ENCODE measurements at places on chromosomes 4 and X.

- no peak for DNase-seq
Observed at GRCh38 chr4:153611679-153612078, 72.4 kb upstream of the TLR2 start.

DNA sequence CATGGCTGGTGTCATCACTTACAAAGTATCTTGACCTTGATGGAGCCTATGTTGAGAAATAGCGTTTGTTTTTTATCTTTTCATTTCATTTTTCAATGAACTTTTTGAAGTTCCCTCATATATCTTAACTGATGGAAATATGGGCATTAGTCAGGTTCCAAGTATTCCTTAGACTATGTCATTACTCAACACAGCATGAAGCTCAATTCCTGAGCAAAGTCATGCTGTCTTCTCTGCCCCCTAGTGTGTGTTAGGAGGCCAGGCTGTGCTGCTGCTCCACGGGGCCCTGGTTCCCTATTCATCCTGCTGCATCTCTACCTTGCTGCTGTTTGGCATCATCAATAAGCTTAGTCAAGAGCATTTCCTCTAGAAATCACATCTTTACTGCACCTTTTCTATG lies 40.9 kb downstream of the GPR143 start:
- DNase-seq: no peak

- no peak for DNase-seq
Observed at GRCh38 chr4:3489451-3489962, 26.4 kb downstream of the DOK7 start.

- DNase-seq: no peak
Observed at GRCh38 chrX:24229400-24229879, 79.9 kb downstream of the ZFX start.

- DNase-seq: no peak
Observed at GRCh38 chr4:183369073-183369472, 46.8 kb upstream of the CLDN24 start.

DNA sequence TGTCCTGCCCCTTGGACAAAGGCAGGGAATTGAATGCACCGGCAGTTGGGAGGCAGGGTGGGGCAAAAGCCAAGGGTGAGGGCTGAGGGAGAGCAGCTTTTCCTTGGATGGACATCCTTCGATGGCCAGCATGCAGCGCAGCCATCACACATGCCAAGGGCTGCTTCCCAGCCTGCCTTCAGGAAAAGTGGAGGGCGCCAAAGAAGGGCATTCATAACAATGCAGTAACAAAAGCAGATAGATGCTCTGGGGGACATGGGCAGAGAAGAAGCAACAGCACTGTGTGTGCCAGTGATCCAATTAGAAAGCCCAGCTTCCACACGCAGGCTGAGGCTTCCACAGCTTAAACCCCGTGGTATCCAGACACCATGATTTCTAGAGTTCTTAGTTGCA lies 71.5 kb downstream of the TSPAN5 start:
- no peak for DNase-seq

DNA sequence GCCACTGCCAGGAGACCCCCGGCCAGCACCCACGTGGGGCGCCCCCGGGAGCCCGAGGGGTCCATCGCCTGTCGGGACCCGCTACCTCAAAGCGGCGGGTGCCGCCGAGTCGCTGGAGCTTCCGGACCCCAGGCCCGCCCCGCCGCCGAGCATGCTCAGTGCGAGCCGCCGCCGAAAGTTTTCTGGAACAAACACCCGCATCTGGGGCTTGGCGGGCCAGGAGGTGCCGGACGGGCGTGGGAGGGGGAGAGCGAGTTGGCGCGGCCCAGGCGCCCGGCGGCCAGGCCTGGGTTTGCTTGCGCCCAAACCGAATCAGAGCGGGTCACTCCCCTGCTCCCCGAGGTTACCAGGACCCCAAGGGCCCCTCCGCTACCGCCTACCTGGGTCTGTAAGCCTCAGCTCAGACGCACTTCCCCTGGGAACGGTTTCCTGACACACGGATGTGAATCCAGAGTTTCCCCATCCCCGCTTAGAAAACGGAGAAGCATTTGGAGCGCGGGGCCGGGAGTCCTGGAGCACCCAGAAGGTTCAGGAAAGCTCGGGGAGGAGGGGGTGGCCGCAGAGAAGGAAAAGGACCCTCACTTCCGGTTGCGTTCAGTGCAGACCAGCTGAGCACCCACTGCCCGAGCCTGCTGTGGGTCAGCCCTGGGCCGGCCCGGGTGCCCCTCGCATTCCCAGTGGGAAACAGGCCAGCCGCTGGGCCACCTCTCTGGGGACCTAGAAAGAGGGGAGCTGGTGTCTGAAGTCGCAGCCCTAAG lies at the start of gene EVC2:
Gene EVC2, minus strand, starts transcription at position 111 of the 758 bp plus-strand sequence. Its CDS starts 46 bp downstream, at position 65.
- no peak for DNase-seq

GRCh38 chrX:56994375-56995270 lies 718 bp downstream of the SPIN3 start:
- DNase-seq: no peak

DNA sequence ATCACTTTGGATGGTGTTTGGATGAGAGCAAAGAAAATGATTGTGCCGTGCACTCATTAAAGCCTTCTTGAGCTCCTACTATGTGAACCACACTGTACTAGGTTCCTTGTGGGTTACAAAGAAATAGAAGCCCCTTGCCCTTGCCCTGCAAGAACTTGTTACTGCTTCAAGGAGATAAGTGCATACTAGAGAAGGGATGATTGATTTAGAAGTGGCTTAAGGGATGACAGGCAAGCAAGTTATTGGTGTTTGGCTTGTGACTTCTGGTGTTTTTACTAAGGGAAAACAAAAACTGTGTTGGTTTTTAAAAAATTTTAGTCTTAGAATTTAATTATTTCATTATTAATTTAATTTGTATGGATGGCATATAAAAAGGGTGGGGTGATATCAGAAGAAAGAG lies 67.4 kb downstream of the IL21 start:
- DNase-seq: no peak

DNA sequence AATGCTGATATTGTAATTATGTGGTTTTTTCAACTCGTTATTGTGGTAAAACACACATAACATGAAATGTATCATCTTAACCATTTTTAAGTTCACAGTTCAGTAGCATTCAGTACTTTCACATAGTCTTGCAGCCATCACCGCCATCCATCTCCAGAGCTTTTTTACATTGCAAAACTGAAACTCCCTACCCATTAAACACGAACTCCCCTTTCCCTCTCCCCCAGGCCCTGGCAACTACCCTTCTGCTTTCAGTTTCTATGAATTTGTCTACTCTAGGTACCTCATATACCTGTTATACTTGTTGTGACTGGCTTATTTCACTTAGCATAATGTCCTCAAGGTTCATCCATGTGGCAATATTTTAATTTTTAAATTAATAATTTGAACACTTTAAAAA lies 380.6 kb downstream of the MAPK10 start:
- DNase-seq: no peak

GRCh38 chrX:56728752-56729151 lies 291 bp upstream of the NBDY start:
- no peak for DNase-seq

DNA sequence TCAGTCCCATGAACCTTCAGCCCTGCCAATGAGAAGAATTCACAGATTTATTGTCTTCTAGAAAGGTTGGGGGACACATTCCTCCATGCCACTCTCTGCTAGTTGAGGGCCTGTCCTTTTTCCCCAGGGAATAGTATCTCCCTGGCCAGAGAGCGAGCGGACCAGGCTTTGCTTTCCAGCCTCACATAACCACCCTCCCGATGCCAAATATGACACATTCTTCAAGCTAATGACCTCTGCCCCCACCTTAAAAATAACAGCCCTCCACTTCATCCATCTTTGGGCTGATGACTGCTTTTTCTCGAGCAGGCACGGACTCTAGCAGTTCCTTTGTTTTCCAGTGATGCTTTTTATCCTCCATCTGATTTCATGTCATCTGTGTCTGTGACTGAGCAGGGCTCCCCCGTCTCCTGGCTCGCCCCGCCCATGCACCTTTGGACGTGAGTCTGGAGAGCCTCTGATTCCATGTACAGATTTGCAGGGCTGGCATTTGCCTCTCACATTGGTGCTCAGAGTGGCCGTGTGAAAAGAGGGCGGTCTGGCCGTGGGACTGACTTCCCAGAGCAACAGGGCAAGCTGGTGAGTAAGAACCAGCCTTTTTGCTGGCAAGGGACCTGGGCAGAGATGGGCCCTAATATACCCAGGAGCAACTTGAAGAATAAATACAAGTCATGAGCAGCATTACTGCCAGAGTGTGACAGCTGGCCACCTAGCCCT lies 279.8 kb downstream of the BCOR start:
- DNase-seq: no peak

GRCh38 chr4:189204616-189205015 lies 736.1 kb upstream of the FRG1 start:
- no peak for DNase-seq

GRCh38 chr4:52865300-52865699 lies 3.2 kb downstream of the RASL11B start:
- DNase-seq: no peak

DNA sequence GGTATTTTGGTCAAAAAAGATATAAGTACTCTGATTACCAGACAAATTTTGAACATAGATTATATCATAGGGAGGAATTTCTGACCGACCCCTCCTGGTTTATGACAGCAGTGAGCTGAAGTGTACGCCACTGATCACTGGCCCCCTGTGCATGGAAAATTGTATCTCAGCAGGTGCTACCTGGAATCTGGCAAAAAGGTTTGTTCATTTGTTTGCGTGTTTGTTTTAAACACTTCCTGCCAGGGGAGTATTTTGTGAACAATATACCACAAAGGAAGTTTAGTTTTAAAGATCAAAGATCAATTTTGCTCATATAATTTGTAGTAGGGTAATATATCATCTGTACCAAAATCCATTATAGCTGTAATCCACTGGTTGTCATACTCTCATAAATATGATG lies 219.7 kb upstream of the TENM3 start:
- DNase-seq: no peak

Measured in GDM1 (cell line).